ENCODE measurements at places on chromosomes 4 and X. TPM values are rescaled to one million over a fixed set of nuclear protein-coding genes. Genes with fewer than 3 reads are reported as not detected.

DNA sequence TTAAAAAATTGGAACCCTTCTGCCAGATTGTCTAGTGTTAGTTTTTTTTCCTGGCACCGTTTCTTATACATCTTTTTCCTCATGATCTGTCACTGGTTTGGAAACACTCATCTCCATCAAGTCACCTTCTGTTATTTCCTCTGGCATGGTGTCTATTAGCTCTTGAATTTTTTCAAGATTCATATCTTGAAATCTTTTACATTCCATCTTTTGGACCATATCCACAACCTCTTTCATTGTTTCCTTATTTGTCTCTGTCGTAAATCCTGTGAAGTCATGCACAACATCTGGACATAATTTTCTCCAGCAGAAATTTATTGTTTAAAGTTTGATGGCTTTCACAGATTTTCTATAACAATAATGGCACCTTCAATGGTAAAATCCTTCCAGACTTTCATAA is 10.2 kb upstream of the TMEM185A start:
- no peak for DNase-seq
- no peaks in the 10 kb centered on the region for H3K36me3 ChIP-seq
- no peaks in the 10 kb centered on the region for H3K4me1 ChIP-seq

- no peak overlapping the region for H3K4me3 ChIP-seq
- no peak for DNase-seq
These were observed 348.8 kb downstream of the CCSER1 start for GRCh38 chr4:90476019-90476418.

GRCh38 chr4:6768539-6768905 is 14.0 kb upstream of the KIAA0232 start:
- H3K27me3 ChIP-seq = no peaks in the 10 kb centered on the region
- no peaks in the 10 kb centered on the region for H3K36me3 ChIP-seq
- no peak overlapping the region for H3K4me3 ChIP-seq
- H3K4me1 ChIP-seq = peaks cover 15% of the 10 kb centered on the region

DNA sequence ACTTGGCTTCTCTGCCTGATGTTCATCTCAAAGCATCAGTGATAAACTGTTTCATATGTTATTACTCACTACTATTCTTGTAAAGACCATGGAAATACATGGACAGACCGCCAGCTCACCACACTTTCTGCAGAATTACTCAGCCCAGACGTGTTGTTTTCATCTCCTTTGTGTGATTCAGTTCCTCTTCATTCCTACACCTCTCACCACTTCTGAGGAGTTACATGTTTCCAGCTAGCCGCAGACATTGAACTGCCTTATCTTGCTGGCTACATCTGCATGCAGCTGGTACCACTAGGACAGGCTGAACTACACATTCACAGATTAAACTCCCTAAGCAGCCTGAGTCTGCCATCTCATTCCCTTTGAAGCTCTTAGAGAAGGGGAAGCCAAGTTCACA is 443.2 kb upstream of the FGF16 start:
- peaks cover 15% of the 10 kb centered on the region for H3K27me3 ChIP-seq
- no peak overlapping the region for H3K4me3 ChIP-seq
- no peak for DNase-seq
- H3K27ac ChIP-seq = no peak overlapping the region

DNA sequence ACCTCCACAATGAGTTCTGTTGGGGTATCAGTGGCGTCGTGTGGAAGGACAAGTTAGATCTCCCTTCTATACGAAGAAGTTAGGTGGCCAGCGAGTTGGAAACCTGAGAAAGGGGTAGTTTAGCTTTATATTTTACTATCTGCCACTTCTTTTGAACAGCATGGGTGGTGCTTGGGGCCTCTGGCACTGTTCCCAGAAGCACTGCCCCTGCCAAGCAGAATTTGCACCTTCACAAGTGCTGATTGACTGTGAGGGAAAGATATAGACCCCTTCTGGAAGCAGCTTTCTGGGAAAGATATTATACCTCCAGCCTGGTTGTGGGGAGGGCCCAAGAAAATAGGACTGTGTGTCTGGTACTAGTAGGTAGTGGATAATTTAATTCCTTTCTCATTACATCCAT is 246.9 kb downstream of the FBXO8 start:
- H3K36me3 ChIP-seq = no peaks in the 10 kb centered on the region
- no peaks in the 10 kb centered on the region for H3K27me3 ChIP-seq
- no peak for DNase-seq
- no peak overlapping the region for H3K27ac ChIP-seq
- H3K4me3 ChIP-seq = no peak overlapping the region

The CXCL8 gene
- 0.64 TPM for total RNA-seq

The SH3D19 gene
- total RNA-seq = 113 TPM

The IQSEC2 gene
- 18.7 TPM for total RNA-seq
